Mesenteric fat pad (tissue), 1 donor: ENCODE measurements at places on chromosomes 7 and 10. TPM values are rescaled to one million over a fixed set of nuclear protein-coding genes. Genes with fewer than 3 reads are reported as not detected.

- DNase-seq, result no peak
Observed at GRCh38 chr10:126924915-126925300, 19.7 kb downstream of the DOCK1 start.

GRCh38 chr10:30270247-30270646 lies 78.8 kb downstream of the MTPAP start:
- DNase-seq, result no peak

GRCh38 chr7:46123-46829 lies 146.1 kb upstream of the FAM20C start:
- peak; percentile 59 for DNase-seq

DNA sequence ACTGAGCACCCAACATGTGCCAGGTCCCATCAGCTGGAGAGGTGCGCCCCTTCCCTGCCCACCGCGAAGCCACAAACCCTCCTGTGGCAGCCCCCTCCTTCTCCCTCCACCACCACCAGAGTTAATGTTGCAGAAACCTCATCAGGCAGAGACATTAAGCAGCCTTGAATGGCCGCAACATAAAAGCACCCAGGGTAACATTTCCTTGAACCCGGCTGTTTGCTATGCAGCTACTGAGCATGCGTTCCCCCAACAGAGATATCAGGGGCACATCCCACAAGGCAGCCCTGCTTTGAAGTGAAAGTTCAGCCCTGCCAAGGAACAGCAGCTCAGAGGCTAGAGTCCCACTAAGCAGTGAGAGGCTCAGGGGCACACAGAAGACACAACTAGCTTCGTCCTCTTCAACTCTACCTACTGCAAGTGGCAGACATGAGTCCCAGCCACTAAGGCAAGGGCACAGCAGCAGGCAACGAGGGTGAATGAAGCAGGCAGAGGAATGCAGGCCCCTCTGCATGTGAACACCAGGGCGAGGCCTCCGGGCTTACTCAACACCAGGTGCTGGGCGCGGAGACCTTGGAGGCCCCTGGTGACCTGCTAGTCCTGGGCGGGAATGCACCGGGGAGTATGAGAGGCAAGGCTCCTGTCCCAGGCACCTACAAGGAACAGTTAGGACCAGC lies 107.4 kb downstream of the SLIT1 start:
- DNase-seq, result no peak

GRCh38 chr10:111491154-111491553 lies 414.3 kb downstream of the ADRA2A start:
- no peak for DNase-seq

- DNase-seq, result no peak
Observed at GRCh38 chr7:104206841-104207240, 972 bp downstream of the ORC5 start.

- no peak for DNase-seq
Observed at GRCh38 chr7:76139670-76140069, 62.0 kb upstream of the SRRM3 start.

GRCh38 chr10:3136763-3137611 lies 35.6 kb downstream of the PITRM1 start:
- DNase-seq, result no peak

The ASZ1 gene
- total RNA-seq, result not detected

GRCh38 chr7:80218723-80219122 lies 84.1 kb downstream of the GNAI1 start:
- no peak for DNase-seq

The ZCWPW1 gene
- 3.2 TPM for total RNA-seq
